ENCODE measurements at places on chromosomes 4 and X.

- no peak for DNase-seq
Observed at GRCh38 chr4:647481-647880, 22.1 kb downstream of the PDE6B start.

GRCh38 chr4:30720021-30720660 is at the start of gene PCDH7:
PCDH7 (plus strand) TSS chr4:30720369; CDS start chr4:30721423, 1,054 bp downstream.
- DNase-seq: no peak

DNA sequence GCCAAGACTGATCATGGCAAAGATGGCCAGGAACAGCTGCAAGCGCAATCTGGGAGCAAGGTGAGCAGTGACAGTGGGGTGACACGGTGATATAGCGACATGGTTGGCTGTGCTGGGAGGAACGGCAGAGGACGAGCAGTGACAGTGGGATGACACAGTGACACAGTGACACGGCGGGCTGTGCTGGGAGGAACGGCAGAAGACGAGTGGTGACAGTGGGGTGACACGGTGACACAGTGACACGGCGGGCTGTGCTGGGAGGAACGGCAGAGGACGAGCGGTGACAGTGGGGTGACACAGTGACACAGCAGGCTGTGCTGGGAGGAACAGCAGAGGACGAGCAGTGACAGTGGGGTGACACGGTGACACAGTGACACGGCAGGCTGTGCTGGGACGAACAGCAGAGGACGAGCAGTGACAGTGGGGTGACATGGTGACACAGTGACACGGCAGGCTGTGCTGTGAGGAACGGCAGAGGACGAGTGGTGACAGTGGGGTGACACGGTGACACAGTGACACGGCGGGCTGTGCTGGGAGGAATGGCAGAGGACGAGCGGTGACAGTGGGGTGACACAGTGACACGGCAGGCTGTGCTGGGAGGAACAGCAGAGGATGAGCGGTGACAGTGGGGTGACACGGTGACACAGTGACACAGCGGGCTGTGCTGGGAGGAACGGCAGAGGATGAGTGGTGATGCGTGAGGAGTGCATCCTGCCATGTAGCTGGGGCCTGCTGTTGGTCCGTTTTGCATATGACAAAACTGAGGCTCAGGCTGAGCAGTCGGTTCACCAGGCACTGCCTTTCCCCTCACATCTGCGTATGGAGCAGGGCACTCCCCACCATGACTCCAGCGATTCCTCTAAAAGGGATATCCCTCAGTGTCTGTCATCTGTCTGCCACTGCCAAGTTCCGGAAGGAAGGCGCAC is 36.0 kb upstream of the MXD4 start:
- no peak for DNase-seq

- DNase-seq: peak; percentile 4
Observed at GRCh38 chrX:2561456-2561855, 60.7 kb upstream of the DHRSX start.

DNA sequence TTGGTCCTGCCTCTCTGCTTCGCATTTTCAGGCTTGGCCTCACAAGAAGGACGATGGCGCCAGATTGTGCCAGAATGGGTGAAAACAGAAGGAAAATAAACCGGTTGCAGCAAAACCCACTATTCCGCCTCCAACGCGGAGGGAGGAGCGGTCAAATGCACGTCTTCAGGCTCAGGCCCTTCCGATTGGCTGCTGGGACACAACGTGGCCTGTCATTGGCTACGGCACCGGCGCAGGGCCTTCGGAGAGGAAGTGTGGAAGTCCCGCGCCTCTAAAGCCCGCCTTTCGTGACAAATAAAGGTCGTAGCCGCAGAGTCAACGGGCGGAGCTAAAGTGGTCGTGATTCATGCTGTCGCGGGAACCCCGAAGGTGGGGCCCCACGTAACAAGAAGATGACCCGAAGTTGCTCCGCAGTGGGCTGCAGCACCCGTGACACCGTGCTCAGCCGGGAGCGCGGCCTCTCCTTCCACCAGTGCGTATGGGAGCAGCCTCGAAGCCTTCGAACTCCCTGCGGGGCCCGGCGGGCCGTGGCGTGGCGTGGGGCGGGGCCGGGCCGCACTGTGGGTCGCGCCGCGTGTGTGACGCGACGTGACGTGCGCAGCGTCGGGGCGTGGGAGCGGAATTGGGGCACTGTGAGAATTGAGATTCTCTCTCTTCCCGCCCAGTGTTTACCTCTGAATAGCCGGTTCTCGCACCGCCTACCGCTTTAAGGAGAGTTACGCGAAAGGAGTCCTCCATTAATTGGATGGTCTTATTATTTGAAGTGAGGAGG is at the start of gene THAP9:
Gene THAP9 (plus strand): TSS at position 325 of the 772 bp plus-strand sequence. CDS start 68 bp downstream, at position 393.
- peak; percentile 100 for DNase-seq

DNA sequence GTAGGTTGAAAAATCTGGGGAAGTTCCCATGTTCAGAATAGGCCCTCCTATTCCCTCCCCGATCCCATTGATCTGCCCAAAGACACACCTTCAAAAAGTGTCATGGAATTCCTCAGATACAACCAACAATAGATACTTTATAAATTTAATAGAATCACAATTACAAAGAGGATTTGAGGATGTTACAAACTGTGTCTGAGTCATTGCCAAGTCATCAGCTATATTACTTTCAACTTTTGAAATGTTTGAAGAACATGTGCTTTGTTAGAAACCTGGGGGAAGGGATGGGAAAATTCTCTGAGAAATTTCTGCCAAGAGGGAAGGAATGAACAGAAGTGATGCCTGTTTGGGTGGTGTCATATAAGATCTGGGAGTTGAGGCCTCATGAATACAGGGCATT is 46.7 kb downstream of the KCNIP4 start:
- no peak for DNase-seq

GRCh38 chrX:69298466-69299140 is 133.3 kb upstream of the PJA1 start:
- DNase-seq: no peak

GRCh38 chr4:113050837-113051236 is 1.4 kb downstream of the ANK2 start:
- no peak for DNase-seq

- peak; percentile 19 for DNase-seq
Observed at GRCh38 chr4:16205298-16206164, 20.7 kb downstream of the TAPT1 start.

GRCh38 chr4:22456291-22456690 is 59.6 kb downstream of the ADGRA3 start:
- no peak for DNase-seq

- no peak for DNase-seq
Observed at GRCh38 chr4:87270144-87270543, 49.7 kb upstream of the KLHL8 start.

GRCh38 chrX:126552313-126553022 is at the start of gene DCAF12L1:
DCAF12L1 (minus strand) TSS chrX:126552814; CDS start chrX:126552608, 206 bp downstream.
- DNase-seq: no peak

- DNase-seq: no peak
Observed at GRCh38 chr4:11748164-11748872, 319.6 kb upstream of the HS3ST1 start.

DNA sequence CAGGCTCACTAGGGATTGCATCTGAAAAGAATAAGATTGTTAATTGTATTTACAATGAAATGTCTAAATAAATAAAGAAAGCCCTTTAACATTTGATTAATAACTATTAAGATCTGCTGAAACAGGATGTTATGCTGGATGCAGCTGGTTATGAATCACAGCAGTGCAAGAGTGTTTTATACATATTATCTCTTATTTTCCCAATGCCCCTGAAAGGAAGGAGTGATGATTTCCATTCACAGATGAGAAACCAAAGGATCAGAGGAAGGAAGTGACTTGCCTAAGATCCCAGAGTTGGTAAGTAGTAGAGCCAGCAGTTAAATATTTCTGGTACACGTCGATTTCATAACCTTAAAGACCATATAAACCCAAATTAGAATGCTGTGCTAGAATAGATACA is 76.3 kb upstream of the ARHGAP36 start:
- no peak for DNase-seq

DNA sequence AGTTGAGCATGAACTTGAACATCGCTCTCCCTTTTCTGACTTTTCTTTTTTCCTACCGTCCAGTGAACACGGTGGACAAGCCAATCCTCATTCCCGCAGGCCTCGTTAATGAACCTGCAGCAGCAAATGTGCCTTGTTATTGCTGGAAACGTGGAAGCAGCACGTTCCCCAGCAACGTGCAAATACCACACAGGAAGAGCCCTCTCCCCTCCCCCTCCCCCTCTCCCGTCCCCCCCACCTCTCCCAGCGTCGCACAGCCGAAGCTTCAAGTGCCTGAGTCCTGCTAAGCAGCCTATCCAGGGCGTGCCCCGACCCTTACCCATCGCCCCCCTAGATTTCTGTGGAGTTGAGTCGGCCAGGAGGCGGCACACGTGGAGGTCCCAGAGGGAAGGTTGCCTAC is 219.9 kb downstream of the BCOR start:
- DNase-seq: no peak

- no peak for DNase-seq
Observed at GRCh38 chr4:78058591-78059523, 1.7 kb downstream of the FRAS1 start.

DNA sequence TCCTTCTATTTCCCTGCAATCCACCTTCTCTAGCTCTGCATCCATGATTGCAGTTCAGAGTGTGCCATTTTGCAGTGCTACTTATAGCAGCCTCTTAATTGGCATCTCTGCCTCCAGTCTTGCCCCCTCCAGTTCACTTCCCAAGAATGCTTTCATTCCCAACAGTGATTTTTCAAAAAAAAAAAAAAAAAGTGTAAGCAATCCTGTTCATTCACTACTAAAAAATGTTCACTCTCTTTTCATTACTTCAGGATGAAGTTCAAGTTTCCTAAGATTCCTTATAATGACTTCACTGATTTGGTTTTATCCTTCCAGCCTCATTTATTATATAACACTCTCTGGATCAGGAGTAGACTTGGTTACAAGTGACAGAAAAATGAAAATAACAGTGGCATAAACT is 124.7 kb upstream of the LNX1 start:
- DNase-seq: no peak

GRCh38 chr4:11155208-11155867 is 273.4 kb downstream of the HS3ST1 start:
- no peak for DNase-seq

DNA sequence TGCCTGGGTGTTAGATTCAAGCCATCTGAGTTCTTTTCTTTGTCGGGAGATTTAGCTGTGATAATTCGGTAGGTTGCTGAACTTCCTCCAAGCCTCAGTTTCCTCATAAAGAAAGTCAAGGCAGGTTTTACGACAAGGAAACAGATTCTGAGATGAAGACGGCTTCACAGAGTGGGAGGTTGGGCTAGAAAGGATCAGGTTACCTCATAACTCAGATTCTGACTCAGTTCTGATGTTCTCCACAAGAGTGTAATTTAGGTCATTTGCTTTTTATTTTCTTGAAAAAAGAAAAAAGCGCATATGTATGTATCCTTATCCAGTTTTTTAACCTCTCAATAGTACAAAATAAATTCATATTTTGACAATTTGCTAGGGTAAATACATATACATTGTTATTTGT is 47.2 kb upstream of the ELOVL6 start:
- DNase-seq: no peak

DNA sequence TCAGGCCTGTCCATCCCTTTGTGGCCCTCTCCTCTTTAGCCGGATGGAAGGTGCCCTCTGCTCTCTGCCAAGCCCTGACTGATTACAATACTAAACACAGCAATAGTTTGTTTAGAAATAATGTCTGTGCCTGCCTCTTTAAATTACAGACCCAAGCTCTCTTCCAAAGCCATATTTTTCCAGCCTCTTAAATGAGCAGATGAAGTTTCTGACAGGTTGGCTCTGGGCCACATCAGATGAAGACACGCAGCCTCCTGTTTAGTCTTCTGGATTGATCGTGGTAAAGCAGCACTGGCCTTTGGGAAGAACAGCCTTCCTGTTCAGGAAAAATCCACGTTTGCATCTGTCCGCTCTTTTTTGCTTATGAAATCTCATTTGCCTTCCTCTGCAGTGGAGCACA is 133.6 kb downstream of the CPE start:
- no peak for DNase-seq

DNA sequence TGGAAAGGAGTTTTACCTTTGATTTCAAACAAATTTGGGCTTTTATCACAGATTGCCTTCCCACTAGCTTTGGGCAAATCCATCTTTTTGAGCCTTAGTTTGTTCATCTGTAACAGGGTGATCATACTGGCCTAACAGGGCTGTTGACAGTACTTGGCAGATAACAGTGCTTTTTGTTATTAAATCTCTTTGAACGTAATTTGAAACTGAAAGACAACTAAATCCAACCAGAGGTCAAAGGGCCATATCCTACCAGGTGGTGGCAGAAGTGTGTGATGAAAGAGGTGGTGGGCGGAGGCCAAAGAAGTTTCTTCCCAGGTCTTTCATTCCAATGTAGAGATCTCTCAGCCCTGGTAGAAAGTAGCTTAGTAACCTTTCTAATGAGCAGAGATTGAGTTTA is 35.2 kb upstream of the TADA2B start:
- no peak for DNase-seq

GRCh38 chr4:65971686-65972085 is 301.4 kb upstream of the EPHA5 start:
- no peak for DNase-seq

- DNase-seq: no peak
Observed at GRCh38 chr4:9765091-9765490, 16.3 kb upstream of the DRD5 start.

- no peak for DNase-seq
Observed at GRCh38 chrX:20951016-20951810, 423.0 kb upstream of the CNKSR2 start.

GRCh38 chr4:123478859-123479345 is 82.3 kb downstream of the SPRY1 start:
- no peak for DNase-seq

GRCh38 chr4:113088050-113088449 is 38.6 kb downstream of the ANK2 start:
- no peak for DNase-seq

DNA sequence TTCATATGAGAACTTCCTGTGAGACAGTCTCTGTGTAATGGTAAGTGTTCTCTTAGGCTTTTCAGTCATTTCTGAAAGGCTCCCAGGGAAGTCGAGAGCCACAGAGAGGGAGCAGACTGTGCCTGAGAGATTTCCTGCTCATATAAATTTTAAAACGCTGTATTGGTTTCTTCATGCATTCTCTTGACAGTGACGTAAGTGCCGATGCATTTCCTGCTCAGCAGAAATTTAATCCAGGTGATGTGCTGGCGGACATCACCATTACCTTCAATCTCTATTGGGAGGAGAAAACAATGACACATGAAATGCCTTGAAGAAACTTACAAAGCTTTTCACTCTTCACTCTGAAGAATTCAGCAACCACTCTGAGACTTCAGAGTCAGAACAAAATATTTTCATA is 383.6 kb downstream of the BMPR1B start:
- DNase-seq: no peak

- DNase-seq: no peak
Observed at GRCh38 chr4:58688568-58688967, 1578.4 kb upstream of the IGFBP7 start.
